ENCODE measurements at places on chromosomes 6 and 20.

- no peak for DNase-seq
Observed at GRCh38 chr6:41691426-41692079, 43.9 kb downstream of the TFEB start.

GRCh38 chr6:71392276-71392675 is 103.7 kb downstream of the OGFRL1 start:
- DNase-seq = no peak

- no peak for DNase-seq
Observed at GRCh38 chr20:61350500-61351250, 98.6 kb downstream of the CDH4 start.

DNA sequence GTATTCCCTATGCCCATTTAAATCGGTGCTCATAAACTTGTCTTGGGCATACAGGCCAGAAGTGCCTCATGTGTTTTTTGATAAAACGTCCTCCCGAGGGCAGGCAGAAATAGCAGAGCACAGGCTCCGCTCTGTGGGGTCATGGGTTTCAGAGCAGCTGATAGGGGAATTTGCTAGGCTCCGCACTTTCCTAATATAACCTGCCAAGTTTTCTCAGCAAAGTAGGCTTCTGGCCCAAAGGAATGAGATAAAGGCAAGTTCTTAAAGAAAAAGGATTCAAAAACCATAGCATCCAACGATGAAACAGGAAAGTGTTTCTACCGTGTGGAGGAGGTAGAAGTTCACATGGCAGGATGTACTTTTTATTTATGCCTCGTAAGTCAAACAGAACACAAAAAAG is 69.8 kb upstream of the RALGAPA2 start:
- DNase-seq = no peak

GRCh38 chr6:106591111-106591825 is 38.0 kb downstream of the RTN4IP1 start:
- DNase-seq = peak; percentile 27

GRCh38 chr6:14466278-14466677 is 348.7 kb downstream of the CD83 start:
- no peak for DNase-seq

- DNase-seq = no peak
Observed at GRCh38 chr6:118771253-118771652, 119.9 kb upstream of the CEP85L start.

GRCh38 chr20:18252597-18253451 is 35.5 kb upstream of the ZNF133 start:
- no peak for DNase-seq

- peak; percentile 10 for DNase-seq
Observed at GRCh38 chr6:80280262-80281010, 174.0 kb downstream of the BCKDHB start.

GRCh38 chr6:63804381-63804956 is 168.9 kb downstream of the PHF3 start:
- peak; percentile 81 for DNase-seq

- DNase-seq = no peak
Observed at GRCh38 chr6:111468329-111469012, 14.5 kb downstream of the REV3L start.

GRCh38 chr6:68447112-68447511 is 188.0 kb upstream of the ADGRB3 start:
- DNase-seq = no peak

DNA sequence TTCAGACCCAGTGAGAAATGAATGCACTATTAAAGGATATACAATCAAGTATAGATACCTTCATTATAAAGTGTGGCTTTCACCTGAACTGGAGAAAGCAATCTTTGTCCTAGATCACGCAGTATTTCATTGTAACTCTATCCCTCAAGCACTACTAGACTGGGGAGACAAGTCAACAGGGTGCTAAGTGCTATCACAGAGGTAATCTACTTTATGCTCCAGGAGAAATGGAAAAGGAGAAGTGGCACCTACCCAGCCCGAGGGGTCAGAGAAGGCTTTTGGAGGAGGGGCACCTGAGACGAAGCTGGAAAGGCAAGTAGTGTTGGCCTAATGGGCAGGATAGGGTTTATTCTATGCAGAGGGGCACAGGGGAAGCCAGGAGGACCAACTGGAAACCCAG is 17.1 kb downstream of the ZHX3 start:
- no peak for DNase-seq

DNA sequence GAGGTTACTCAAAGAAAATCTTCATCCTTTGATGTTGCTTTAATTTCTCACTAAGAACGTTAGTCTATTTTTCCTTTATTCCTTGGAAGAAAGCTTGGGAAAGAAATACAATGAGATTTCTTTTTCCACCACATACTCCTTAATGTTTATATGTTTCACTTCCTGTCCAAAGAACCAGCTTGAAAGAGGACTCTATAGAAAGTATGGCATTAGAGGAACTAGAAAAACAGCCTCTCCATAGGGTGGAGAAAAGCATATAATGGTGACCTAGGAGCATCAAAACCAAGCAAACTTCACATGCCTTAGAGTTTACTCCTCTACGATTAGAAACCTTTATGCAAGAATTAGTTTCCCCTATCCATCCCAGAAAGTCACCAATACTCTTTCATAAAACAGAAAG is 131.1 kb downstream of the OPRM1 start:
- no peak for DNase-seq

GRCh38 chr20:63129991-63130657 is 85.8 kb downstream of the YTHDF1 start:
- no peak for DNase-seq

DNA sequence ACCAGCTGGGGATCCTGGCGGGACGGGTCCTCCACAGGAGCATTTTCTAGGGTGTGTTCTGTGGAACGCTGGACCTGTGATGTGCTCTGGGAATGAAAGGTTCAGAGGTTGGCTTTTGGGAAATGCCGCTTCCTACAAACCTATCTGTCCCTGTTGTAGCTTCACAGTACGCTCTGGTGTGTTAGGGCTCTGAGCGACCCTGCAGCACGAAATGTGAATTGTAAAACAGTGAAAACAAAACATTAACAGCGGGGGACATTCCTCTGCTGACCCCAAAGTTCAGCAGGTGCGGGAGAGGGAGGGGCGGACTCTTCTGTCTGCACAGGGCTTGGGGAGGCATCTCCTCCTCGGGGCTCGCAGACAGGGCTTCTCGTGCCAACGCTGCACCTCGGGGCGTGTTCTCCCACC is 155.9 kb downstream of the NRN1 start:
- DNase-seq = no peak

- no peak for DNase-seq
Observed at GRCh38 chr6:157173776-157174175, 149.5 kb downstream of the TMEM242 start.

GRCh38 chr6:24882295-24882694 is 53.5 kb downstream of the RIPOR2 start:
- DNase-seq = no peak

DNA sequence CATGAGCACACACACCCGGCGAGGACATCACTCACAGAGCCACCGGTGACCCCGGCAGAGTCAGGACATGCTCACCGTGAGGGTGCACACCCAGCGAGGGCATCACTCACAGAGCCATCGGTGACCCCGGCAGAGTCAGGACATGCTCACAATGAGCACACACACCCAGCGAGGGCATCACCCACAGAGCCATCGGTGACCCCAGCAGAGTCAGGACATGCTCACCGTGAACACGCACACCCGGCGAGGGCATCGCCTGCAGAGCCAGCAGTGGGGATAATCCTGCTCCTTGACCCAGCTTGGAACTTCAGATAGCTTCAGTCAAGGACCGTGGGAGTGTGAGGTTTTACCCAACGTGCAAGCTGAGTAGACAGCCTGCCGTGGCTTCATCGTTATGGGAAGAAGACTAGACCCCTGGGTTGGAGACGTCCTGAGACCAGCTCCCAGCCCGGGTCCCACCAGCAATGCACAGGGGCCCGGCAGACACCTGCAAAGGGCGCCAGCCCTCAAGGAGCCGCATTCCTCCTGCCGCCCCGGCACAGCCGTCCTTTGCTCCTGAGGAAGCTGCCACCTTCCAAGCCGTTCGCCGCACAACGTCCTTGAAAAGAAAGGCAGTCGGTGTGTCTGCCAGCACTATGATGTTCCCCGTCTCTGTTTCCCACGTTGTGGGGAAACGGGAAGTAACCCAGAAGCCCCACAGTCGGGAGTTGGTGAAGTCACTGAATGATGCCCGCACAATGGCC is 192.3 kb downstream of the DLL1 start:
- no peak for DNase-seq

- DNase-seq = peak; percentile 80
Observed at GRCh38 chr20:44204156-44204831, 6.3 kb downstream of the OSER1 start.

DNA sequence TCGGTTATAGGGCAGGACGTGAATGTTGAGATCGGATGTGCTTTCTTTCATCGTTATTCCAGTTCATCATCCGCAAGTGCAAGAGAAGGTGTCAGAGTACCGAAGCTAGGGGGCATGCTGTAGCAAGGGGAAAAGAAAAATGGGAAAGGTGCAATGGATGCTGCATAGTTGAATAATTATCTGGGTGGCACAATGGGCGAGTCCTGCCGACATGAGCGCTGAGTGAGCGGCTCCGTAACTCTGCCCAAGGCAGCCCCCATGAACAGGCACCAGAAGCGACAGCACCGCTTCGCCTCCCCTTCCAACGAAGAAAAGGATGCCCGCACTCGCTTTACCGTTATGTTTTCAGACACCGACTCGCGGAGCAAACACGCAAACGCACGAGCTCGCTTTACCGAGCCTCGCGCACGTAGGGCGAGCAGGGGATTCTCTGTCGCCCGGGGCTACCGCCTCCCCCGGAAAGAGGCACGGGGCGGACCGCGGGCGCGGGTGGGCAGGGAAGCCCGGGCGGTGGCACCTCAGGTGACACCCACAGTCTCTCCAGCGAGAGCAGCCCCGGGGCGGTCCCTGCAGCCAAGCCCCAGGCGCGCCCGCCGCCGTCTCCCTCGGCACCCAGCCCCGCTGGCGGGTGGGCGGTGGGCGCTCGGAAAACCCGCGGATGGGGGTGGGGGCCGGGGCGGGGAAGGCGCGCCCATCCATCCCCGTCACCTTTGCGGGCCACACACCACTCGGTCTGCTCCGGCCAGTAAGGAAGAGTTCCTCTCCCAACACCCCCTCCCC is 654 bp downstream of the WASF1 start:
- DNase-seq = peak; percentile 21

- DNase-seq = no peak
Observed at GRCh38 chr20:62778601-62779416, 17.5 kb upstream of the MRGBP start.

DNA sequence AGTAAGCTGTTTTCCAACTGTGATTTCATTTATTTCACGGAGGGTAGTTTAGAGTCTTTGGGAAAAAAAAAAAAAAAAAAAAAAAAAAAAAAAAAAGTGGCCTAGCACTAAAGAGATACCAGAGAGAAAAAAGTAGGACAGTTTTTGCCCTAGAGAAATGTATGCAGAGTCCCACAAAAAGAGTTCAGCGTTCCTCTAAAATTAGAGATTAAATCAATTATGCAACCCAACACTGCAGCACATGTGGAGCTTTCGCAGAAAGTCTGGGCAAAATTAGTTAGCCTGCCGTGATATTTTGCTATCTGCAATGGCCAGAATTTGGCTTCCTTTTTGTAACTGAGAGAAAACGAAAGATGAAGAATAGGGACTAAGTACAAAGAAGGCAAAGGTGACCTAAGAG is 309.8 kb downstream of the PKHD1 start:
- no peak for DNase-seq

GRCh38 chr6:158868890-158869825 is 50.0 kb upstream of the EZR start:
- DNase-seq = no peak

DNA sequence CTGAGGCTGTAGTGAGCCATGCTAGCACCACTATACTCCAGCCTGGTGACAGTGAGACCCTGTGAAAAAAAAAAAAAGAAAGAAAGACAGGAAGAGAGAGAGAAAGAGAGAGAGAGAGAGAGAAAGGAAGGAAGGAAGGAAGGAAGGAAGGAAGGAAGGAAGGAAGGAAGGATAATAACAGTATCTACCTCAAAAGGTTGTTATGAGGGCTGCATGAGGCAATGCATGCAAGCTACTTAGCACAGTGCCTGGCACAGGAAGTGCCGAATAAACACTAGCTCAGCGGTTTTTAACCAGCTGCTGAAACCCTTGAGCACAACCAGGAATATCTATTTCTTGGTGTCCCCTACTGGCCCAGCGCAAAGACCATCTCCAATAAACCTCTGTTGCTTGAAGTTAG is 62.3 kb upstream of the TBC1D7 start:
- DNase-seq = no peak

DNA sequence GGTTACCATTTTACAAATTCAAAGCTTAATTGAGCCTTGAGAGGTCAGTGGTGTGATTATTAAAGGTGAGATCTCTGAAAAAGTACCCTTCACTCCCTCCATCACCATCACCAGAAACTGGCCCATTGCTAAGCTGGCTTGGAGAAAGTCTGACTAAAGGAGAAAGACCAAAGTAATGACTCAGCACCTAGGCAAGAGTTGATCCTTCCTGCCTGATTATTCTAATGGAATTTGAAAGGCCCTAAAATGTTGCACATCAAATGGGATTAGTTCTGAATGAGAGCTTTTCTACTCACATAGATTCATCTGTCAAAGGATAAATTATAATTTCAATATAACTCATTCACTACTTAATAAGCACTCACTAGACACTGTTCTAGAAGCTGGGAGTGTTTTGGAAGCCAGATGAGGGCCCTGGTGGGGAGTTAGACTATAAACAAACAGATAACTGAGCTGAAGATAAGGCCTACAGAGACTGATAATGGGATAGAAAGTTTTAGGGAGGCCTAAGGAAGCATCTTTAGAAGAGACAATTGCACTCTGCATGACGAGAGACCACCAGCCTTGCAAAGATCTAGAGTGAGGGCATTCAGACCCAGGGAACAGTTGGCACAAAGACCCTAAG is 366.7 kb downstream of the SYNE1 start:
- no peak for DNase-seq

DNA sequence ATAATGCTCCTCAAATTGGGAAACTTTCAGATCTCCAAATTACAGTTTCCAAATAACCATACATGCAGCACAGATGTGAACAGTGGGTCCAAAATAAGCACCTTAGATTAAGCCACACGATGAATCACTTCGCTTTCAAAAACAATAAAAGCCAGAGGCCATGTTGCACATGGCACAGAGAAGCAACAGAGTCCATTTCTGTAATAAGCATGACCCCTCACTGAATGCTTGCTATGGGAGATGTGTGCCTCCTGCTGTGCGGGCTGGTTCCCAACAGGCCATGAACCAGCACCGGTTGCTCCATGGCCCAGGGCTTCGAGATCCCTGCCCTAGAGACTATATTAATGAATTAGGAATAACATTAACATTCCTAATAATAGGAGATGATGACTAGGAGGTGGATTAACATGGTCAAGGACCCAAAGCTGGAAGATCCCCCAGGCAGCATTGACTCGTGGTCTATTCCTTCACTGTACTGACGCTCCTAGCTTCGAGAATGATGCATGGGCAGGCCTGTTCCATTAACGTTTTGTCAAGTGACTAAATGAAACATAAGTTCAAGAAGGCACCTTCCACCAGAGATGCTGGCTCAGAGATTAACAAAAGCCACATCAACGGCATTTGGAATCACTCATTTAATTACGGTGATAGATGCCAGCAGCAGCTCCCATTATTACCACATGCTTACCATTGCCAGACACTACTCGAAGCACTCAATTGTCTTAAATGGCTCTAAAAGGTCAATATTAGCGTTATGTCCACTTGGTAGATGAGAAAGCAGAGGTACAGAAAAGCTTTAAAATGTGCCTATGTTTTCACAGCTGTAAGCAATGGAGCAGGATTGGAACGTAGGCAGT is 470.6 kb upstream of the AGPAT4 start:
- no peak for DNase-seq

Data from fibroblast of skin of left biceps (primary cell).